ENCODE measurements at places on chromosomes 13 and 19. TPM values are rescaled to one million over a fixed set of nuclear protein-coding genes. Genes with fewer than 3 reads are reported as not detected.

SHC2 gene
- 0.21 TPM for total RNA-seq

INSL3 gene
- 6.8 TPM for total RNA-seq

IZUMO4 gene
- total RNA-seq = 16.4 TPM

THSD1 gene
- 0.12 TPM for total RNA-seq

PSMC4 gene
- 105 TPM for total RNA-seq

SIPA1L3 gene
- 12.1 TPM for total RNA-seq

IQCN gene
- total RNA-seq = 0.39 TPM

CCNE1 gene
- total RNA-seq = 29.7 TPM

ANKRD27 gene
- total RNA-seq = 45.4 TPM

SIGLEC10 gene
- total RNA-seq = 0.19 TPM

FPR3 gene
- total RNA-seq = not detected

ZNF583 gene
- total RNA-seq = 1.8 TPM

PLPP2 gene
- 0.51 TPM for total RNA-seq

TNFAIP8L1 gene
- 17.2 TPM for total RNA-seq

GPC5 gene
- 0.17 TPM for total RNA-seq

PSG3 gene
- total RNA-seq = not detected

TUBA3C gene
- not detected for total RNA-seq

CGB5 gene
- not detected for total RNA-seq

PODNL1 gene
- 0.50 TPM for total RNA-seq

ELAVL3 gene
- total RNA-seq = not detected

All from activated CD4-positive, alpha-beta memory T cell treated with anti-CD3 and anti-CD28 coated beads for 36 hours (primary cell).